ENCODE measurements at places on chromosomes 5 and 9.

GRCh38 chr9:86792136-86792535 lies 155.2 kb downstream of the GAS1 start:
- no peak for DNase-seq

DNA sequence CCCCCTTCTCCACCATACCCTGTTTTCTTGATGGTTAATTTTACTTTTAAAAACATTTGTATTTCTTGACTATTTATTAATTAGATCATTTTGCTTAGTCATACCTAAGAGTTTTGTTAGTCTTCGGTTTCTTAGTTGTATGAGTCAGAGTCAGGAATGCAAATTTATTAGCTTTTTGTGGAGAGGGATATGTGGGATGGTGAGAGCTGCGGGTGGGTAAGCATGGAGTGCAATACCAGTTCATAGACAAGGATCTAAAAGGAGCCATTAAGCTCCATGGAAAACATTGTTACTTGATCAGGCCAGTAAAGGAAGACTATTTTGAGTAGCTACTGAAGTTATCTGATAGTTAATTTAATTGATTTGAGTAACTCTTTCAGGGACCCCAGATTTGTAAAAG lies 77.5 kb downstream of the ZSWIM6 start:
- no peak for DNase-seq

DNA sequence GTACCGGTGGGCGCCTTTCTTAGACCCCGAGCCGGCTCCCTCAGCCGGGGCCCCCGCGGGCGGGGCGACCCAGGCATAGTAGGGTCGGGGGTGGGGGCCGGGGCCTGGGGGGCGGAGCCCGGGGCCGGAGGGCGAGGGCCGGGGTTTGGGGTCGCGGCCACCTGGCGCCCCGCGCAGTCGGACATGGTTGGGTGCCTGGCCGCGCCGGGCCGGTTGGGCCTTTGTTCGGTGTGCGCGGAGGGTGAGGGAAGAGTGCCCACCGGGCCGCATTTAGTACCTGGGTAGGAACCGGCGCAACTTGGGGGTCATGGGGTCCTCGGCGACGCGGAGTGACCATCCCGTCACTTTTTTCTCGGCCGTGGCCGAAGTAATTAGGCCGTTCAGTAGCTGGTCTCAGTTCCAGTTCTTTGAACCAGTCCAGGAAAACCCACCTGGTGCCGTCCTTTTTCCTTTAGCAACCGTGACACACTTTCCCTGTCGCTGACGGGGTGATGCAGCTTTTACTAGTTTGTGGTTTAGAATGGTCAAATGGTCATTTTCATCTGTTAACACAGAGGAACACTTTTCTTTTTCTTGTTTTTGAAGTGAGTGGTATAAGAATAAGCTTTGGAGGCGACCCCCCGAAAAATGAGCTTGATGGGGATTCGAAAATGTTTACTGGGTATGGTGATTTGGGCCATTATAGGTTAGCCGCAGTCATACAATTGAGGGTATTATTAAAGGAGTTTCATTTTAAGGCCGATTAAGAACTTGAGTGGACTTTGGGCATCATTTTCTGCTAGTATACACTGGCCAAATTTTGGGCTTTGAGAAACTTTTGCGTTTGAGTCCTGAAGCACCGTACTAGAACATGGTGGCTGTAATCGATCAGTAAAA lies 589 bp downstream of the CKS2 start:
- DNase-seq: no peak

DNA sequence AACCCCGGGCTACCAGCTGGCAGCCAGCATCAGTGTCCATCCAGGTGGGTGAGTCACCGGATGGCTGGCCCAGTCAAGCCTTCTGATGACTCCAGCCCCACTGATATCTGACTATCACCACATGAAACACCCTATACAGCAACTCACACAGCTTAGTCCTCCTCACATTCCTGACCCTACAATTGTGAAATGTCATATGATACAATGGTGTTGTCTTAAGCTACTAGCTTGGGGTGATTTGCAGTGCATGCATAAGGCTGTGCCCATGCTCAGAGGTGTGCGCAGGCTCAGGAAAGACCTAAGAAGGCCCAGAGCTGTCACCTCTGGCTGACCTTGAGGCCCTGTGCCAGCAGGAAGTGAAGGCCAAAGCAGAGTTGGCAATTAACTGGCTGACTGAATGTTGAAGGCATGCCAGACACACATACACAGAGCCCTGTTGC lies 21.5 kb upstream of the SEMA4D start:
- no peak for DNase-seq

DNA sequence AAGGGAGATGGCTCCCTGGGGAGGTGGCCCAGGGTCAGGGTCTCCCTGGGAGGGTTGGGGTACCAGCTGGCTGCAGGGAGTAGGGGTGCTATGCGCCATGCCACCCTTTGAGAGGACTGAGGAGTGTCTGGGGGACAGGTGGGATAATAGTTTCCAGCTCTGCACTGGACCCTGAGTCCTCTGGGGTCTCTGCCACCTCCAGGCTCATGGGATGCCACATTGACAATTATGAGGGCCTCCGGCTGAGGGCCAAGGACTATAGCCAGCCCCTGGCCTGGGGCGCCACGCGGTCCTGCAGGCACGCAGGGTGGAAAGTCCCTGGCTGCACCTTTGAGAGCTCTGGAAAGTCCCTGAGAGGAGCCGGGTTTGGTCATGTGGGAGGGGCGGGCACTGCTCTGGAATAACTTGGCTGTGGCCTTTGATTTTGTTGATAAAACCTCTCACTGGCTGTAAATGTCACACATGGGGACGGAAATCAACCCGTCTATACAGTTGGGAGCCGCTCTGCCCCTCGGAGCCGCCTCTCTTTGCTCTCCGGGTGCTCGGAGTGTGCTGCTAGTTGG lies 16.0 kb downstream of the TRAF2 start:
- peak; percentile 69 for DNase-seq

- no peak for DNase-seq
These were observed 556.6 kb upstream of the TUSC1 start for GRCh38 chr9:26234865-26235264.

Data from activated B cell treated with CpG ODN at 0.5 μM for 24 hours (primary cell).